SK-N-SH (cell line): ENCODE measurements at places on chromosomes 11 and 22. TPM values are rescaled to one million over a fixed set of nuclear protein-coding genes. Genes with fewer than 3 reads are reported as not detected.

OR8A1 gene
- not detected in 2 replicates for polyA plus RNA-seq

RASSF10 gene
- polyA plus RNA-seq = not detected in 2 replicates

MMP27 gene
- polyA plus RNA-seq = not detected in 2 replicates

MN1 gene
- polyA plus RNA-seq = 0.11 and 0.20 TPM in 2 replicates

TFIP11 gene
- 32.8 and 37.5 TPM in 2 replicates for polyA plus RNA-seq

OR10A2 gene
- polyA plus RNA-seq = not detected in 2 replicates

CAPN1 gene
- 78.6 and 92.2 TPM in 2 replicates for polyA plus RNA-seq

SYT13 gene
- polyA plus RNA-seq = not detected in 2 replicates

RIMBP3B gene
- polyA plus RNA-seq = 0.02 TPM in 1 of 2 replicates, not detected in the other

CHST1 gene
- polyA plus RNA-seq = 2.7 and 4.9 TPM in 2 replicates

THY1 gene
- polyA plus RNA-seq = 1,091 and 1,905 TPM in 2 replicates

DDB1 gene
- 170 and 224 TPM in 2 replicates for polyA plus RNA-seq

MRGPRX4 gene
- not detected in 2 replicates for polyA plus RNA-seq

IL10RA gene
- 0.05 TPM in 1 of 2 replicates, not detected in the other for polyA plus RNA-seq

FAM181B gene
- 0.02 and 0.06 TPM in 2 replicates for polyA plus RNA-seq

CD3D gene
- polyA plus RNA-seq = 0.44 TPM in 1 of 2 replicates, not detected in the other

ZNF214 gene
- polyA plus RNA-seq = 1.4 and 2.5 TPM in 2 replicates

ACR gene
- polyA plus RNA-seq = 0.08 and 0.15 TPM in 2 replicates

VPREB1 gene
- not detected in 2 replicates for polyA plus RNA-seq
